ENCODE measurements at places on chromosomes 1 and 21.
A peak's percentile ranks its signal among the peaks of the same experiment; 100 is the strongest.

DNA sequence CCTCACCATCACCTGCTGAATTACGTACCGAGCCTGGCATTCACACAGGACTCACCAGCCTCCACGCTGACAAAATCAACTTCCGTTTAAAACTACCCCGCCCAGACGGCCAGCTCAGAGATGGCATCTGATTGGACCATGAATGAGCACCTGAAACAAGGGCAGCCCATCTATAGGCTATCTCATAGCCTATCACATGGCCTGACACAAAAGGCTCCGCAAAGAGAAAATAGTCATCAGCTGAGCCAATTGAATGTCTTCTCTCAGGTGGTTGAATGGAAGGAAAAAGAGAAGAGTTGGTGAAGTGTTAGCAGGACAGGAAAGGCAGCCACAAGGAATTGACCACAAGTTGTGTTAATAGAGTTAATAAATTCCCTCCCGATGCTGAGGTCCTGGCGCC lies 50.6 kb upstream of the ZC3H12A start:
- no peak for DNase-seq

DNA sequence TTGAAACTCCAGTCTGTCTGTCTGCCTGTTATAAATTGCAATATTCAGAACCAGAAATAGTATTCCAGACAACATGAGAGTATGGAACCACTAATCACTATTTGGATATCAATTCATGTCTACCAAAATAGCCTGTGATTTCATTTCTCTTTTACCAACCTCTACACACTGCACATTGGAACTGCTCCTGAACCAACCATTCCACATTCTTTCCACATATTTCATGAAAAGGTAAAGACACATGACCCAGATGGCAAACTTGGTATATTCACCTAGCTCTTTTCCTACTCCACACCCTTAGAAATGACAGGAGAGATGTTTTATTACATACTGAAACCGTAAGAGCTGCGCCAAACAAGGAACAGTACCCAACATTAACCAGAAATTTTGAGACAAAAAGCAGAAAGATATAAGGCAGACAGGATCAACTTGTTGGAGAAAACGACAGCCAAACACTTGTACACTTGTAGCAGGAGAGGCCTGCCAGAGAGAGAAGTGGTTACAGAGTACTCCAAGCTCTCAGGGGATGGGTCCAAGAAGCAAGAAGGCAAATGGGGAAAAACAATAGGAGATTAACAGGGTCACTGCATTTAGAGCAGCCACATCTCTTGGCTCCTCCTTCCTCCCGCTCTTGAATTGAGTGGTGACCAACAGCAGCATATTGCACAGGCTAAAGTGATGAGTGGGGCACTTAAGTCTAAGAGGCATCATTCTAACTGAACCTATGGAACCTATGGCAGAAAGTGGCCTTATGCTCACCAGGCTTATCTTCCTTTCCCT lies 148.7 kb downstream of the SETD4 start:
- DNase-seq = no peak

- no peak for DNase-seq
Observed at GRCh38 chr1:177948336-177948972, 21.4 kb downstream of the SEC16B start.

DNA sequence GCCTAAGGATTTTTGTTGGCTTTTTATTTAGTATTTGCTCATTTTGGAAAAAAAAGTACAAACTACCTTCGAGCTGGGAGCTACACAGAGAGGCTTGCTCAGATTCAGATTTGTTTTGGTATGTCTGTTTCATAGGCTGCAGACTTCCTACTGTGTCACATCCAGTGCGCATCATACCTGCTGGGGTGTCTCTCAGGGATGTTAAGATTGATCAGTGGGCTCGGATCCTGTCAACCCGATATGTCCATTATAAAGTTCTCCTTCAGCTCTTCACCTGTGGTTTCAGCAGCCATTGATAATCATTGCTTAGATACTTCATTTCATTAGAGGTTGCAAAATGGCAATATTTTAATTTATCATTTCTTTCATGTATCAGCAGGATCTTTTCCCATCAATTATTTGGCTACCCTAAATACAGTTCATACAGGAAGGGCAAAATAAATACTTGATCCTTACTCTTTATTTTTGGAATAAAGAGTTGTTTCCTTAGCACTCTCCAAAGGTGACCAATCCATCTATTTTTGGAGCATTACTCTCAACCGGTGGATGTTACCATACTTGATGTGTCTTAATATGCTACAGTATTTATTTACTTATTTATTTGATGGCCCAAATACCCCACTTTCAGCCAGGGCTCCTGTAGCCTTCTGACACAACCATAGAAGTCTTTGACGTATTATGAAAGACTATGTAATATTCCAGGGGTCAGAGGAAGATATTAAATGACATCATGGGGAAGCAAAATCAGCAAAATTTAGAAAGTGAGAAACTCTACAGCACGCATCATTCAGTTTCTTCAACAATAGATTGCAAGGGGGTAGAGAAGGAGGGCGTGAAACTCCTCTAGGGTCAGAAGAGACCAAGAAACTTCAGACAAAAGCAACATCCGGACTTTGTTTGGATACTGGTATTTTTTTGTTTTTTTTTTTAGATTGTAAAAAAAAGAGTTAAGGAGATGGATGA lies 55.3 kb upstream of the HNRNPU start:
- DNase-seq = no peak

- DNase-seq = no peak
Observed at GRCh38 chr21:43835861-43836260, 29.2 kb upstream of the AGPAT3 start.

DNA sequence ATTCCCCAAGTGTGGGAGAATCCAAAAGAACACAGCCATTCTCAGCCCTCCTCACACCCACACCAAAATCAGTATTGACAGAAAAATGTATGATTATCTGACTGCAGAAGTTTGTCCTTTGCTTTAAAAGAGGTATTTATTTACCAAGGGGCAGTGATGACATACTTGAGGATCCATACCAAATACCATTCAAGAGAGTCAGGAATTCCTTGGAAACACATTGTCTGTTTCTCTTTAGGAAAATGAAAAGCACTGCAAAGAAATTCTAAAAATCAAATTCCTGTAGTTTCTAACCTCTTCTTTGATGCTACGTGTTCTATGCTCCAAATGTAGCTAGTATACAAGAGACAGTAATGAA lies 509.6 kb upstream of the CXADR start:
- no peak for DNase-seq

DNA sequence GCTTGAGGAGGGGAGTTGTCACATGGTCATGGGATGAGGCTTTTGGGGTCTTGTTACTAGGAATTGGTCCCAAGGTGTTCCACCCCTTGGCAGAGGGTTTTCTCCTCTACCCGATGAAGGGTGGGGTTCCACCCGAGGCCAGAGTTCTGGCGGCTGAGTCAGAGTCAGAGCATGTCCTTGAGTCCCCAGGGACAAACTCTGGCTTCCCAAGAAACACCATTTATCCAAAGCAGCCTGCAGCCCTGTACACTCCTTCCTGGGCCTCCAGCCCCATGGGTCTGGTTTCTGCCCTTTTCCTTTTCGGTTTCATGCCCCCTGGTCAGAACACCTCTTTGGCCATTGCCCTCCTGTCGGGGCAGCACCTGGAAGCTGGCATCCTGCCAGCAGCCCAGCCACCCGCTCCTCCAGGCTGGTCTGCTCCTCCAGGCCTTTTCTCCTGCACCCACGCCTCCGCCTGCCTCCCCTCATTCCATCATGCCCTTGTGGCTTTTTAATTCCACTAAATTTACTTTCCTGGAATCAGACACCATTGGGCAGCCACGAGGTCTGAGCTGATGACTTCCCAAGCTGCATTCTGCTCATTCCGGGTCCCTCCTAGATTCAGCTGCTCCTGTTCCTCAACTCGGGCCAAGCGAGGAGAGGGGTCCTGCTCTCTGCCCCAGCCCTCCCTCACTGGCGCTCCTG lies 301.7 kb upstream of the VAMP3 start:
- DNase-seq = no peak

GRCh38 chr1:188027613-188028012 lies 1198.9 kb downstream of the PLA2G4A start:
- no peak for DNase-seq

DNA sequence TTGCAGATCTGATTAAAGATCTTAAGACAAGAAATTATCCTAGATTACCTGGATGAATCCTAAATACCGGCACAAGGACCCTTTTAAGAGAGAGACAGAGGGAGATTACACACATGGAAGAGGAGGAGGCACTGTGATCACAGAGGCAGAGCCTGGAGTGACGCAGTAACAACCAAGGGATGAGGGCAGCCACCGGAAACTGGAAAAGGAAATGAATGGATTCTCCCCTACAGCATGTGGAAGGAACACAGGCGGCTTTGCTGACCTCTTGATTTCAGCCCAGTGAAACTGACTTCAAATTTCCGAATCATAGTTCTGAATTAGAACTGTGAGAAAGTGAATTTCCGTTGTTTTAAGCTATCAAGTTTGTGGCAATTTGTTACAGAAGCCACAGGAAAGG lies 50.2 kb upstream of the IVNS1ABP start:
- DNase-seq = no peak

DNA sequence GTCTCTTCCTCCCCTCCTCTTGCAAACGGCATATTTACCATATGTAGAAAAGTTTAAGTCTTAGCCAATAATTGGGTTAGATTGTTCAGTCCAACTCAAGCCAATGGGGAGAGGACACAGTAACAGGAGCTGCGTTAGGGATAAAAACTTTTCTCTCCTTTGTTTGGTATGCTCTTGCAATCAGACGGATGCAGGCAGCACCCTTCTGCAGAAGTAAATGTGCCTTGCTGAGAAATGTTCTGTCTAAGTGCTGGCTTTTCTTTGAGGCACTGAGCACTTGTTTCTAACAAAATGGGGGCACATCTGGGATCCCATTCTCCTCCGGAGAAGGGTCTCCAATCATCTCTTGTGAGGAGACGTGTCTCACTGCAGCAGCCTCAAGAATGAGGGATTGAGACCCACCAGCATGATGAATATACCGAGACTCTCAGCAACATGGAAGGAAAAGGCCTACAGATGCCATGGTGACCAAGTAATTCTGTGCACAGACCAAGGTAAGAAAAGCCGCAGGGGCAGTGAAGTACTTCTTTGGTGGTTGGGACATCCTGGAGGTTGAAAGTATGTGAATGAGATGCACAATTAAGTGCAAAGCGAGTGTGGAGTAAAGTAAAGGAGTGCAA lies 20.7 kb upstream of the GNG4 start:
- DNase-seq = no peak

DNA sequence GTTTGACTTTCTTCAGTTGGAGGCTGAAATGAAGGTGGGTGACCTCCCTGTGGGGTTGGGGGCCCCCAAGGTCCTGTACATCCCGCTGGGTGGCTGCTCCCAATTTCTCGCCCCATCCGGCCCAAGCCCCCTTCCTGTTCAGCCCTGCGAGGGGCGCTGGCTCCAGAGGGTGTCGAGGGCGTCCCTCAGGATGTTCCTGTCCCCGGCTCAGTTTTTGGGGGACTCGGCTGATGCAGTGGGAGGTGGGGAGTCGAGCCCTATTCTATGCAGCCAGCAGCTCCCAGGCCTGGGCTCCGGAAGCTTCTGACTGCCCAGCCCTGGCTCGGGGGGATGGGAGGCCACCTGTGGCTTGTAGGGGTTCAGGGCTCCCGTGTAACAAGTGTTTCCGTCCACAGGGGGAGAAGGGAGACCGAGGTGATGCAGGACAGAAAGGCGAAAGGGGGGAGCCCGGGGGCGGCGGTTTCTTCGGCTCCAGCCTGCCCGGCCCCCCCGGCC lies 38.2 kb downstream of the SLC19A1 start:
- DNase-seq = no peak

DNA sequence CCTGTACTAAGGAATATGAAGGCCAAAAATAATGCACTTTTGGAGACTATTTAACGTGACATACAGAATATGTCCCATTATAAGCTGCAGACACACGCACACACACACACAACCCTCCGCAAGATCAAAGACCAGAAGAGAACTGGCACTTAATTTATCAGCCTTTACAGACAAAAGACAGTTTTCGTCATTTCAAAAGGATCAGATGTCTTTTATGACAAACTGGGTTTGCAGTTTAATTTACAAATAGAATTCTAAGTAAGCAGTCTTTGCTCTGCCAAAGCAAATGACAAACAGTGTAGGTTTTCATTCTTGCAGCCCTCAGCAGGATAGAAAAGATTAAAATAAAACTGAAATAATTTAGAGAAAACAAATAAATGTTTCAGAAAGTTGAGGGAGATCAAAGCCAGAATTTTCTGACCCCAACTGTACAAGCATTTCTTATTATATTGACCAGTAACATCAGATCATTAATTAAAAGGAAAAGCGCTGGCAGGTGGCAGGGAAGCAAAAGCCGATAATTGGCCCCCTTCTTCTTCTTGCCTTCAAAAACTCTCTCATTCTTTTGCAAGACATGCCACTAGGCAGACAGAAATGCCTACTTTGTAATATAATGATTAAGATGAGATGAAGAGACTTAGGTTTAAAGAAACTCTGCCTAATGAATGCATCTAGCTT lies 169.0 kb downstream of the DENND1B start:
- DNase-seq = no peak

GRCh38 chr1:28510273-28510969 lies 4.6 kb downstream of the RCC1 start:
- DNase-seq = peak; percentile 25

GRCh38 chr1:89538361-89538760 lies 13.7 kb downstream of the LRRC8B start:
- DNase-seq = no peak

- no peak for DNase-seq
Observed at GRCh38 chr1:55081188-55081904, 42.0 kb downstream of the PCSK9 start.

DNA sequence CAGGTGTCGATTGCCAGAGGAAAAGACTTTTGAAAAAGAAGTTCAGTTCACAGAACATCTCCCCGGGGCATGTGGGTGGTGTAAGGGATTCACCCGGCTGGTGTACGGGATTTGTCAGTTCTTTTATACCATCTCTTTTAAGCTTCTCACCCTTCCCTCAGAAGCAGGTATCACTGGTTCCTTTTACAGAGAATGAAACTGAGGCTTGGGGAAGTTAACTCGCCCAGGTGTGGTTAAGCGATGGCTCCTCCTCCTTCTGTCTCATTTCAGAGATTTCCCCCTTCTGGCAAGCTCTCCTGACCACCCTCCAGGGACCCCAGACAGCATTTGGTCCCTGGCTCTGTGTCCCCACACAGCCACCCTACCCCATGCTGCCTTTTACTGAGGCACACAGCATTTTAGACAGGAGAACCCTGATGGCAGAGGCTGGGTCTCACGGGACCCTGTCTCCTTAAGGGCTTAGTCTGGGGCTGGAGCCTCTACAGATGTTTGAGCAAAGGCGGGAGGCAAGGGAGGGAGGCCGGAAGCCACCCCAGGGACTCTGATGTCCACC lies 2.8 kb upstream of the ECE1 start:
- peak; percentile 43 for DNase-seq
